Activated T-cell treated with anti-CD3 and anti-CD28 coated beads, Interleukin-2, amount 50 U/mL, for 72 hours (primary cell): ENCODE measurements at places on chromosomes 5 and 9.

DNA sequence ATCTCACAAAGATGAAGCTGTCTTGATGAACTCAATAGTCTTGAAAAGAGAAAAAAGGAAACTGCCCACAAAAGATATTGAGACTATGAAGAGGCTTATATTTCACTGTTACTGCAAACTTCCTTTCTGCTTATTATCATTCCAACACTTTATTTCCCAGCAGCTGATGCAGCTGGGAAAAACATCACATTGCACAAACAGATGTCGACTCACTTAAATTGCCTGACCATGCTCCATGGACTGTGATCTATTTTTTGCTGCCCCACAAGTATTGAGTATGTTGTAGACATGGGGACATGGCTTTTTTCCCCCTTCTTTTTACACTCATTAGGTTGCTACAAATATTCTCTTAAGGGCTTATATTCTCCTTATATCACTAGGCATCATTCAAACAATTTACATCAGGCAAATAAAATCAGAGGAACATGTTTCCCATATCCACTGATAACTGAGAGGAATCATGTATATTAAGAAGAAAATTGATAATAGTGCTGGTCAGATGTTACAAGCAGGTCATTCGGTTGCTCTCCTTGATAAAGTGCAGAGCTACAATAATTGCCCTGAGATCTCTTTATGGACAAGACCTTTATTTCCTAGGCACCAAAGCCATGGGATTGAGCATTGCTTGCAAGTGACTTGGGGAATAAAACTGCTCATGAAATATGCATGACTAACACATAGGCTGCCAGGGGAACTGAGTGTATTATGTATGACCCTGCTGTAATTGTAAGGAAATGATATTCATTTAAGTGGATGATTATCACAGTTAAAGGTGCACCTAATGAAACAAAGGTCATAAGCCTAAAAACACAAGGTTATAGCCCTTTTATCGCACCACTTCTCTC is 509.9 kb downstream of the ZNF608 start:
- no peak for DNase-seq

DNA sequence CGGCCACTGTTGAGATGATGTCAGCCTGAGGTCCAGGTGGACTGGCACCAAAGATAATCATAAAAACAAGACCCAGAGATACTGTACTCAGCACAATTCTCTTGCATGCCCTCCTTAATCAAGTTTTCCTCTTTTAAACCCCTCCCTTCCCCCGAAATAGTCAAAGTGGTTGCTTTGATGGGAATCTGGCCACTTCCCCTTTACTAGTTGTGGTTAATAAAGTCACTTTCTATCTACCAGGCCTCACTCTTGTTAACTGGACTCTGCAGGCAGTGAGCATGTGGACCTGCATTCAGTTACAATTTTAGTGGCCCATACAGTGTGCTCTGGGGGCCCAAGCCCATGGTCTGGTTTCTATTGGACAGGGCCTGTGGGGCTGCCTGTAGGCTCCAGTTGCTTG is 17.5 kb downstream of the FBP2 start:
- no peak for DNase-seq

DNA sequence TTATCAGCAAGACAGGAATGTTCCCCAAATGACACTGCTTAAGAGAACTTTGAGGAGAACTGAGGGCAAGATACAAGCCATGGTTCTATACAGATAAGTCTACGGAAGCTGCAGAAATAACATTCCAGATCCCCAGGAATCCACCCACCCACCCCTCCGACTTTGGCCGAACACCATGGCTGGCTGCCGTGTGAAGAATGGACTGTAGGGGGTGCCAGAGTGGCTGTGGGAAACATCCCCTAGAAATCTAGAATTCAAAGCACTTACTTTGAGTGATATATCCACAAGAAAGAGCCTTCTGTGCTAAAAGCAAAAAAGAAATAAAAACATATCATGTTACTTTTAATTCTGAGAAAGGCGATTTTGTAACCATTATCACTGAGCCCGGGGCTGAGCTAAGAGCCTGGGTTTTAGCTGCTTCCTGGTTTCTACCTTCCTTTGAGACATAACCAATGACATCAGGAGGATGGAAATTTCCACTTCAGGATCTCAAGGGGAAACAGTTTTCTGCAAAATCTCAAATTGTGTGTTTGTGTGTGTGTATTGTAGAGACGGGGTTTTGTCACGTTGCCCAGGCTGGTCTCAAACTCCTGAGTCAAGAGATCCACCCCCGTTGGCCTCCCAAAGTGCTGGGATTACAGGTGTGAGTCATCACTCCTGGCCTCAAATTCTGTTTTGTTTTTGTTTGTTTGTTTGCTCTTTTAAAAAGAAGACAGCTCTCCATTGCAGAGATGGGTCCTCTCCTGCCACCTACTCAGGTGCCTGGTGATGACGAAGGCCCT is 36.4 kb downstream of the GGTA1 start:
- peak; percentile 50 for DNase-seq

DNA sequence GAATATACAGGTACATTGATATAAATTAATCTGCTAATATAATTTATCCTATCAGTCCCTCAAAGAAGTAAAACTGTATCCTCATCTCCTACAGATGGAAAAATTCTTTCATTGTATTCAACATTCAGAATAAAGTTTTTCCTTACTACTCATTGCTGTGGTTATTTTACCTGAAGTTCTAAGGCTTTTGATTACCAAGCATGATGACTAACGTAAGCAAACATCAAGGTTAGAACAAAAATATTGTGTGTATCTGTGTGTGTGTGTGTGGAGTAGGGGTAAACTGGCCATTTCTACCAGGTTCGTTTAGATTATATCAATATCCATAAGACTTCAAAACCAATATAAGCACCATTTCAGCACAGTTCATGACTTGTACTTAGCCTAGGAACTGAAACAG is 560.7 kb upstream of the TRPC7 start:
- no peak for DNase-seq

- no peak for DNase-seq
Observed at GRCh38 chr9:107638521-107639310, 149.1 kb upstream of the KLF4 start.

- DNase-seq, result no peak
Observed at GRCh38 chr9:8183618-8184017, 384.0 kb upstream of the DMAC1 start.

GRCh38 chr9:73714294-73714693 is 562.6 kb downstream of the ANXA1 start:
- DNase-seq, result no peak

- no peak for DNase-seq
Observed at GRCh38 chr9:135896626-135897025, 10.7 kb downstream of the CAMSAP1 start.

DNA sequence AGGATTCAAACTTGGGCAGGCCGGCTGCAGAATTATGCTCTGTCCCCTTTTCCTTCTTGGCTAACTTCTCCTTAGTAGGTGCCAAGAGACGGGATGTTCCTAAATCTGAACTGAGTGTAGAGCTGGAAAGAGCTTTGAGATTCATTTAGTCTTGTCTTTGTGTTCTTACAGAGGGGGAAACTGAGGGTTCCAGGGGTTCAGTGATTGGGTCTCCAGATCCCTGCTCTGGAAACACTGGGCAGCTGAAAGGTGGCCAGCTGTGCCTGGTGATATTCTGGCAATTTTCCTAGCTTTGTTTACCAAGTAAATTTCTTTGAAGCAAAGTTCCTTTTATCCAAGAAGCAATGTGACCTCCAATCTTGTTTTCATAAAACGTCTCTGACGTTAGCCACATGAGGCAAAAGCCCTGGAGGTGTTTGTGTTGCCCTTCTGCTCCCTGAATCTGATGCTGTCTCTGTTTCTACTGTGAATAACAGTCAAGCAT is 288.7 kb downstream of the ZSWIM6 start:
- DNase-seq, result no peak

DNA sequence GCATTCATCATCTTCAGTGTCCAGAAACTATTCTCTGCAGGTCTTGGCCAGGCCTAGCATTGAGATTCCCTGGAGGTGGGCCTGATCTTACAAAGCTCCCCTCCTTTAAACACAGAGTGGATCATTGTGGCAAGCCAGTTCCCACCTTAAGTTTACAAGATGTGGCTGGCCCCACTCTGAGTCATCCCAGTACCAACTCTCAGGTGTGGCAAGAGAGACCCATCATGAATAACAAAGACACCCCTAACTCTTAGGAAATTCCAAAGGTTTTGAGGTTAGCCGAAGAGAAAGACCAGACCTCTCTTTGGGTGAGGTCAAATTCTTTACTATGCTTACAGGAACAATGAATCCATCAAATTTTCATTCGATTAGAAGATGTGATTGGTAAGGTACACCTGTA is 78.2 kb downstream of the RFK start:
- DNase-seq, result no peak

DNA sequence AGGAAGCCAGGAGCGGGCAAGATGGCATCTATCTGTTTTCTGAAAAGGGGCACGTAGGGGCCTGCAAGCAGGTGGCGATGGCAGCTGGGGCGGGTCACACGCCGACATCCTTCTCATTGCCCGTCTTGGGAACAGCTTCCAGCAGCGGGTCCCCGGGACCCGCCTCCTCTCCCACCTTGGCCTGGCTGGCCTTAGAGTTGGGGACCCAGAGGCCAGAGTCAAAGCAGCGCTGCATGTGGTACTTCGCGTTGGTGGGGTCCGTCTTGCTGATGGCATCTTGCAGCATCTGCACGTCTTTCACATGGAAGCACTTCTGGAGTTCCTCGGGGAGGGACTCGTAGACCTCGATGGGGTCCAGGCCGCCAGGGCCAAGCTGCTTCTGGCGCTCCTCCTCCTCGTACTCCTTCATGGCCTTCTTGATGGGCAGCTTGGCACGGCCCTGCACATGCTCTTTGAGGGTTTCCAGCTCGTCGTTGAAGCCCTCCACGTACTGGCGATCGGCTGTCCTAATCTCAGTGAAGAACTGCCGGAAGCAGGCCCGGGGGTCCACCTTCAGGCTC is 127.6 kb upstream of the CLINT1 start:
- no peak for DNase-seq

DNA sequence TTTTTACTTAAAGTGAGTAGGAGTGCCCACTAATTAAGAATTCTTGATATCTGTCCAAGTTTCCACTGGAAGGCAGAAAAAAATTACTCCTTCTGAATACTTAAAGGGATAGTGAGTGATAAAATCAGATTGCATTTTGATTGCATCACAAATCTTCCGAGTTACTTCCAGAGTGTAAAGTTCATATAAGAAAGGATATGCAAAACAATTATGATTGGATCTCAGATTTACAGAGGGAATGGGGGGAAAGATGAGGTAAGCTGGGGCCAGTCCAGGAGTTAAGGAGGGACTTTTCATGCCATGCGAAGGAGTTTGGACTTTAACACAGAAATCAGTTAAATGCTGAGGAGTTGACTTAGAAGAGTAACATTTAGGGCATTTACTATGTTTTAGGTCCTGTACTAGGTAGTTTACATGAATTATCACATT is 9.3 kb upstream of the RNF145 start:
- DNase-seq, result no peak

GRCh38 chr5:171755354-171755821 is 30.2 kb upstream of the SMIM23 start:
- DNase-seq, result no peak

- no peak for DNase-seq
Observed at GRCh38 chr9:98491231-98491651, 217.5 kb downstream of the GABBR2 start.

- no peak for DNase-seq
Observed at GRCh38 chr5:151570512-151571269, 20.4 kb downstream of the FAT2 start.

GRCh38 chr5:10467281-10468198 is 25.9 kb downstream of the ROPN1L start:
- DNase-seq, result no peak

DNA sequence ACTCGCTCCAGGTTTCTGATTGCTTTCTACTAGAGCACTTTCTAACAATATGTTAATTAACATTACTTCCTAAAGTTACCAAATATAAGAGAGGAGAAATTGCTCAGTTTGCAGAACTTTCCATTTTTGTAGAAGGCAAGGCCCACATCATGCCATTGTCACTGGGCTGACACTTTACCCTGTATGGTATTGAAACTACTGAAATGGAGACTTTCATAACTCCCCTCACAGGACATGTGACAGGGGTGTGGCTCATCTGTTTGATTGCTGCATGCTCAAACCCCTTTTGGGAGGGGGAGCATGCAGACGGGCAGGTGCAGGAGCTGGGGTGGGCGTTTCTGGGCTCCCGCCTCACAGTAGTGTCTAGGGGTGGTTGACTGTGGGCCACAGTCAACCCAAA is 206.3 kb upstream of the GHR start:
- no peak for DNase-seq
